D721Med (cell line): ENCODE measurements at places on chromosomes 3 and 15.

DNA sequence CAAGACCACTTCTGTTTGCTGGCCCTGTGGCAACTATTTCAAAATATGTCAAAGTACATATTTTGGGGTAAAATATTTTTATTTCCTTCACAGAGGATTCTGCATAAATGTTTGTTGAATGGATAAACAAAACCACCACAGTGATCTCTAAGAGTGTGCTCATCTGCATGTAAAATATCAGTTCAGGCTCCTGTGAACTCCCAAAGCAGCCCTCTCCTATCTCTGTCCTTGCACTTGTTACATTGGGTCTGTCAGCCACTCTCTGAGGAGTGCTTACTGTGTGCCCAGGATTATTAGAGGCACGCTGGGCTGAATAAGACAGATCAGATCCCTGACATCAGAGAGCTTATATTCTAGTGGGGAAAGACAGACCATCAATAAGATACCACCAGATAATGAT is 27.1 kb downstream of the IQCH start:
- no peak for DNase-seq

DNA sequence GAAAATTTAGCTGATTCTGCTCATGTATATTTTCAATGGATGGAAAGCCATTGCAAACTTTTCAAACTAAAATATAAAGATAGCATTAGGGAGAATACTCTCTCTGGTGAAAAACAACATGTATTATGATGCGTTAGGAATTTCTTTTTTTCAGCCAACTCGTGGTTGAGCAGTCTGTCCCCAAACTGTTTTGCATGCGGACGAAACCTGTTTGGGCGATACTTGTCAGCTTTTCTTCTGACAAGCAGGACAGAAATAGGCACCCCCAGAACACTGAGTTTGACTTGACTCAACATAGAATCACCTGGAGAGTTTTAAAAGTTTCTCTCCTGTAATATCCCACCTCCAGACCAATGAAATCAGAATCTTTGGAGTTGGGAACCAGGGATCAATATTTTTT is 417.5 kb upstream of the TPRG1 start:
- no peak for DNase-seq

GRCh38 chr3:27713435-27714145 is 8.5 kb downstream of the EOMES start:
- no peak for DNase-seq

DNA sequence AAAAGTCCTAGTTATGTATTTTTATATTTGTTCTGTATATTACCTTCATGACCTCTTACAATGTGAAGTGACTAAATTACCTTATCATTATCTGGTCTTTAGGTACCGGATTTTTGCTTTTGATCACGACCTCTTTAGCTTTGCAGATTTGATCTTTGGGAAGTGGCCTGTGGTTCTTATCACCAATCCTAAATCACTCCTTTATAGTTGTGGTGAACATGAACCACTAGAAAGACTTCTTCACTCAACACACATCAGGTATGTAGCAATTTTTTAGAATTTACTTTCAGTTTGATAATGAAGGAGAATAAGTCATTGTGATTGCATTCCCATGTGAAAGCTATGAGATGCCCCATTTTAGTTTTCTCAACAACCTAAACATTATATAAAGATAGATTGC is 18.3 kb downstream of the TMEM62 start:
- no peak for DNase-seq

- DNase-seq: no peak
These were observed 32.3 kb upstream of the CYP11A1 start for GRCh38 chr15:74399511-74400312.

DNA sequence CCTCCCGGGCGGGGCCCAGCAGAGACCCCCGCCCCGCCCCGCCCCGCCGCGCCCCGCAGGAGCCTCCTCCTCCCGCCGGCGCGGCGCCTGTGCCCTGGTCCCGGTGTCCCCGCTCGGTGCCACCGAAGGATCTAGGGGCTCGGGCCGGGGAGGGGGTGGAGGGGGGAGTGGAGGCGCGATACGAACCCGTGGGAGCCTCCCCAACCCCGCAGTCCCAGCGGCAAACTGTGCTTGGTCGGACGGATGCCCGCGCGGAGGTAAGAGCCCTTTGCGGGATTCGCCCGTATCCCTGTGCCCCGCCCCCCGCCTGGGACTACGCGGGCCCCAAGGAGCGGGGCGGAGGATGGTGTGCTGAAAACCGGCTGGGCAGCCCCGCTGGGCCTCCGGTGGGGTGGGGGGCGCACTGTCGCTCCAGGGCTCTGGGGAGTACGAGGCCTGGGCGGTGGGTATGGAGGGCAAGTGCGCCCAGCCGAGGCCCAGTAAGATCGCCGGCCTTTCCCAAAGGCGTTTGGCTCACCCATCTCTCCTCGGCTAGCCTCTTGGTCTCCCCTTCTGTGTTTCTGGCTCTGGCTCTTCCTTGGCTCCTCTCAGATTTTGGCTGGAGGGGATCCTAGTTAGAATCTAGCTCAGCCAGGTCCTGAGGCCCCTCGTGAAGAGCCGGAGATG is 65.6 kb upstream of the POLG start:
- DNase-seq: no peak

DNA sequence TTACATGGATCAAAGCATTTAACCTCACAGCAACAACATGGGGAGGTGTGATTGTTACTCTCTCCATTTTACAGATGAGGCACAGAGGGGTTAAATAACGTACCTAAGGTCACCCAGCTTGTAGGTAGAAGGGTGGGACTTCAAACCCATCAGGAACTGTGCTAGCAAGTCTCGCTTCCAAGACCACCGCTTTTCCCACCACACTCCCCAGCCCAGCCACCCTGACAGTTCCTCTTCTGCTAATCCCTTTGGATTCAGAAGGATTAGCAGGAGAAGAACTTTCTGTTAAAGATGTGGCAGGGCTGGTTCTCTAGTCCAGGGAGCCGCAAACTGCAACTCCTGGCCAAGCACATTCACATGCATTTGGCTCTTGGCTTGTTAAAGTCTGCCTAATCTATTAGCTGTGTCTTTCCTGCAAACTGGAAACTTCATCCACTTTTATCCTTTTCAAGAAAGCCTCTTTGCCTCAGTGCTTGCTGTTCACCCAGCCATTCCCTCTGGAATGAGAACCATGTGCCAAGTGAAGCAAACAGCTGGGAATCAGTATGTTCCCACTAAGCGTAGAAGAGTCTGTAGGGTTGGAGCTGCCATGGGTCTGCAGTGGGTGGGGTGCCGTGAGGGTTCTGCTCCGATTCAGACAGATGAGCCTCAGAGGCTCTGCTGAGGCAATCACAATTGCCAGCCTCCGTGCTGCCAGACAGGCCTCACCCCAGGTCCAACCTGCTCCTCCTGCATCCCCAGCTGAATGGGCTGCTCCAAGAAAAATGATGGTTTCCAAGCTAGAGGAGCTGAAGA is 44.6 kb downstream of the POMGNT2 start:
- DNase-seq: no peak

- DNase-seq: no peak
These were observed 202.6 kb downstream of the VGLL3 start for GRCh38 chr3:86788371-86788770.

- no peak for DNase-seq
These were observed 84.1 kb downstream of the AAGAB start for GRCh38 chr15:67170143-67170925.

DNA sequence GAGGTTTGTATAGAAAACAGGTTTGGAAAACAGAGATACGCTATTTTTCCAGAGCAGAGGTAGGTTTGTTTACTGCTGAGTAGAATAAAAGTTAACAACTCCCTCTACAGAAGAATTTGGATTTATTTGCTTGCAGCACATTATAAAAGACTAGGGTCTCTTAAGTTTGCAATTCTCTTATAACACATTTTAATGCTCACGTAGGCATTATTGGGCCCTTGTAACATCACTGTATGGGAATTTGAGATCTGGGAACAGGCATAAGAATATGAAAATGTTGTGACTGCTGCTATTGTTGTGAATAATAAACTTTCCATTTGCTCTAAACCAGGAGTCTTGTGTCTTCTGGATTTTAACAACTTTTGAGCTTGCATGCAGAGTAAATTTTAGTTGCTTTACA is 128.3 kb upstream of the CADM2 start:
- DNase-seq: no peak

DNA sequence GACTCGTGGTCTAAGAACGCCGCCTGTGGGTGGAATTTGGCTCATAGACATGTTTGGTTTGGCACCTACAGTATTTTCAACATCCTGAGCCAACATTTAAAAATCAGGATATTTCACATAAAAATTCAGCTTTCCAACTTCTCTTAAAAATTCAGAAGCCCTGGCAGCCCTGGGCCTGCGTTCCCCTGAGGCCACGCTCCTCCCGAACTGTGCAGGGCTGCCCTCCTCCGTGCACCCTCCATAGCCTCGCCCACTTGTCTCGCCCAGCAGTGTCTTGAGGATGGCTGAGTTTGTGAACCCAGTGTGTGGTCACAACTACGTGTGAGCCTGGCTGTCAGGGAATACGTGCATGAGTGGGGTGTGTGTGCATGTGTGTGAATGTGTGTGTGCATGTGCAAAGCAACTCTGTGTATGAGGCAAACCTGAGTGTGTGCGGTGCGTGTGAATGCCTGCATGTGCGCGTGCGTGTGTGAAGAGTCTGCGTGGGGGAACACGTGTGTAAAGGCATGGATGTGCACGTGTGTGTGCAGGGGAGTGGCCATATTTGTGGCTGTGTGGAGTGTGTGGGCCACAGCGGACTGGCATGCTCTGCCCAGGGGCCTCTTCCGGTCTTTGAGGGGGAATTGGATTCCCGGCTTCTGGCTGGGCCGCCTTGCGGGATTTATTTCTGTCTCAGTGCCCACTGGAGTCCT is 30.9 kb downstream of the PTH1R start:
- no peak for DNase-seq

DNA sequence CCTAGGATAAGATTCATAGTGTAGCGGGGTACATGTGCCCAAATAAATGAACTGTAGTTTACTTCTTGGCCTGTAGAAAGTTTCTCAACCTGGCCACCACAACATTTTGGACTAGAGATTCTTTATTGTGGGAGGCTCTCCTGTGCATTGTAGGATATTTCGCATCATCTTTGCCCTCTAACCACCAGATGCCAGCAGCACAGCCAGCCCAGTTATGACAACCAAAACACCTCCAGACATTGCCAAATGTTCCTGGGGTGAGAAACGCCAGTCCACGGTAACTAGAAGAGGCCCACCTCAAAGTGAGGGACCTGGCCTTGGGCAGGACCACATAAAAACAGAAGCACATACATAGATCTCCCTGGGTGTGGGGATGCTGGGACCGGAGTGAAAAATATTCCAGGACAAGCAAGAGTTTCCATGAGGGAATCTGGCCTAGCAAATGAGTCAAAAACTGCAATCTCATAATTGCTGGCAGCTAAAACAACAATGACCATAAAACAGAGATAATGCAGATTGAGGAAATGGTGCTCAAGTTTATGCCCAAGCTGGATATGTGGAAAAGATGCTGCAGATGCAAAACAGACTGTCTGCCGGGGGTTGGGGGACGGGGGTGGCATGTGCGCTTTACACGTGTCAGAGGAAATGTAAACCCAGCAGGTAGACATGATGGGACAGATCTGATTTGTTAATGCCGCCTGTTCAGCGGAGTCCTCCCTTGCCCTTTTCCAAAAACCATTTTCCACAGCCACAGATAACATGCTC is 39.7 kb downstream of the ARHGEF3 start:
- no peak for DNase-seq

GRCh38 chr3:42510325-42510724 is 7.9 kb downstream of the VIPR1 start:
- no peak for DNase-seq

DNA sequence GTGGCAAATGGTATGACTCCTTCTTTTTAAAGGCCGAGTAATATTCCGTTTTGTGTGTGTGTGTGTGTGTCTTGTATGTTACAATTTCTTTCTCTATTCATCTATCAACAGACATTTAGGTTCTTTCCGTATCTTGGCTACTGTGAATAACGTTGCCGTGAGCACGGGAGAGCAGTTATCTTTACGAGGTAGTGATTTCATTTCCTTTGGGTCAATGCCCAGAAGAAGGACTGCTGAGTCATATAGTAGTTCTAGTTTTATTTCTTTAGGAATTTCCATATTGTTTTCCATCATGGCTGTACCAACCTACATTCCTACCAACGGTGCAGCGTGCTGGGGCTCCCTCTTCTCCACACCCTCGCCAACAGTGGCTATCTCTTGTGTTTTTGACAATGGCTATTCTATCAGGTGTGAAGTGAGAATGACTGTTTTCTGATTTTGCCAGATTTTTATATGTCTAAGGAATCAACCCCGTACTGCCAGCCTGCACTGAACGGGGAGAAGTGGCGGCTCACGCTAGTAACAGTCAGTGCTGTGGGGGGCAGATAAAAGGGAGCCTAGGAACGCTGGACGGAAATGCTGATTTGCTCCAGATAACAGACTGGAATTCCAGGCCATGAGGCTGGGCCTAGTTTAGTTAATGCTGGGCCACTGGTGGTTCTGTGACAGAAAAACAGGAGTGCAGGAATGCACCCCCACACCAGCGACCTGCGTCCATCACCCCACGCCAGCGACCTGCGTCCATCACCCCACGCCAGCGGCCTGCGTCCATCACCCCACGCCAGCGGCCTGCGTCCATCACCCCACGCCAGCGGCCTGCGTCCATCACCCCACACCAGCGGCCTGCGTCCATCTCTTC is 168.1 kb downstream of the XXYLT1 start:
- DNase-seq: no peak

GRCh38 chr15:74752011-74752410 is 3.4 kb downstream of the CYP1A2 start:
- no peak for DNase-seq

DNA sequence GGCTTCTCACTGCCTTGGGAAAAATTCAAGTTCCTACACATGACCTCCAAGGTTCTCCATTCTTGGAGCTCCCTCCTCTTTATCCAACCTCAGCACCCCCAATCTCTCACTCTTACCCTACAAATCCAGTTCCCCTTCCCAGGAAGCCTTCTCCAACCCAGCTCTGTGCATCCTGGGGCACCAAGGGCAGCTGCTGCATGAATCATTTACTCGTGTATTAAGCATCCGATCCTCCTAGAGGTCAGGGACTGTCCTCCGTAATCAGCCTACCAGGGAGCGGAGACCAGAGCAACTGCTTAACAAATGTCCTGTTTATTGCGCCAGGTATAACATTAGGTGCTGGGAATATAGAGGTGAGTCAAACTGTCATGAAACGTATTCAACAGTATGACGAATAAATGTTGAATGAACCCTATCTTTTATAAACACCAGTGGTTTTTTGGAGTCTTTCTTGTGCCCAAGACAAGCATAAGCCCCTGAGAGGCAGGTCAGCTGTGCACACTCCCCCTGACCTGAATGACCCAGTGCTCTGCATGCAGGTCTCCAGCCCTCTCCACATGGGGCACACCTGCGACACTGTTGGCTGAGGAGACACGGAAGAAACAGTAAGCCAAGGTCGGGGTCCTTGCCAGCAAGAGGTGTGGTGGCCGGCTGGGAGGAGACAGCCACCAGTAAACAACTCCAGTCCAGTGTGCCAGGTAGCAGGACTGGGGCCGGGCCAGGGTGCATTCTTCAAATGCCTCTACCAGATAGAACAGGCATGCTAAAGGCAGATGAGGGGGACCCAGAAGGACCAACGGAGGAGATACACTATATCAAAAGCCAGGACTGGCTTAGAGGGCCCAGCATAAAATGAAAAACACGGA is 27.6 kb downstream of the ANP32A start:
- no peak for DNase-seq

- DNase-seq: no peak
These were observed 32.0 kb upstream of the CCDC80 start for GRCh38 chr3:112672716-112673541.
